ENCODE measurements at places on chromosomes 2 and 18.

DNA sequence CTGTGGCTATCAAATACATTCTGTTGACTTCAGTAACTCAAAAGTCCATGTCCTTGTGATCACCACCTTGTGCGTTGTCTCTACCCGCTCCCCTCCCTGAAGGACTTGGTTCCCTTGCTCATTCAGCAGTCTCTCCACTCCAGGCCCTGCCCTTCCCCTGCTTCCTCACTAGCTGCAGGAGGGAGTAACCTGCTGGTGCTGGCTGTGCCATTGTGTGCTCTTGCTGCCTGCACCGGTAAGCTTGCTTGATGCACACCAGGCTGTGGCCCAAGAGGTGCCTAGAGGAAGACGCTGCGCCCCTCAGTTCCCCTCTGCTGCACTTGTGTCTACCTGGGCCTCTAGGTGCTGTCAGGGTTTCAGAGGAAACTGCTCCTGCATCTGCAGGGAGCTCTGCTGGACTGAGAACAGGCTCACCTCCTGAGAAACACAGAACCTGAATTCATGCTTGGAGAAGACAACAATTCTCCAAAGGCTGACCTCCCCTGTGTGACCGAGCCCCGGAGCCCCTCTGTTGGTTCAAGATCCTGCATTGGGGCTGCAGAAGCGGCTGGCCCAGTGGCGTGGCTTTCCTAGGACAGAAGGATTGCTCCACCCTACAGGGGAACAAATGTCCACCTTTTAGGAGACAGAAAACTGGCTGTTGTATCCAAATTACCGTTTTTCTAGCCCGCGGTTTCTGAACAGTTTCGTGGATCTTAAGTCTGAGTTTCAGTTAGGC lies 33.6 kb downstream of the PTPRM start:
- no peak for DNase-seq

DNA sequence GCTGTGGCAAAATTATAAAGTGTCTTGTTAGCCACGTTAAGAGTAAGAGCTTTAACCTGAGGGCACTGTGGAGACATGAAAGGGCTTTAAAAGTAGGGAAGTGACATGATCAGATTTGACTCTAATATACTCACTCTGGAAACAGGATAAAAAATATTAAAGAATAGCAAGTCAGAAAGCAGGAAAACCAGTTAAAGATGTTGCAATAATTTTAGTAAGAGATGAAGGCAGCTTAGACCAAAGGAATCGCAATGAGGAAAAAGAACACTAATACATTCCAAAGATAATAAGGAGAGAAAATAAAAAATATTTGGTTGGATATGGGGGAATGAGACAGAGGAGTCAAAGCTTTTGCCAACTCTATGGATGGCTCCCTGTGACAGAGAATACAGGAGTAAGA lies 183.8 kb downstream of the DYM start:
- DNase-seq = no peak

DNA sequence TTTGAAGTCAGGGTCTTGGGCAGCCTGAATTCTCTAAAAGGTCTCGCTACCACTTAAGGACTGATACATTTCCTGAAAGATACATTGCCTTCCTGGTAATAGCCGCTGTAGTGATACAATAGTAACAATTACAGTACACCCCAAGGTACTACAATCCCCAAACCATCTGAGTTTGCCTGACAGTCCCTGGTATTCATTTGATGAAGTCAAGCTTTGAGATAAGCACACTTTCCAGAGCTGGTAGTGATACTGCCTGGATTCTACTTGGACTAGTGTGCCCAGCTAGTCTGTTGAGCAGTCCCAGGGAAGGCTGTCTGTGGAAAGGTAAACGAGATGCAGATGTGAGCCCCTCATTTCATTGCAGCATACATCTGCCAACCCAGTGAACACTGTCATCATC lies 24.4 kb upstream of the ITGB6 start:
- DNase-seq = no peak

- DNase-seq = no peak
Measured at GRCh38 chr2:169561364-169561763, 12.3 kb downstream of the FASTKD1 start.

GRCh38 chr2:133993160-133993559 lies 260.7 kb upstream of the MGAT5 start:
- DNase-seq = no peak

DNA sequence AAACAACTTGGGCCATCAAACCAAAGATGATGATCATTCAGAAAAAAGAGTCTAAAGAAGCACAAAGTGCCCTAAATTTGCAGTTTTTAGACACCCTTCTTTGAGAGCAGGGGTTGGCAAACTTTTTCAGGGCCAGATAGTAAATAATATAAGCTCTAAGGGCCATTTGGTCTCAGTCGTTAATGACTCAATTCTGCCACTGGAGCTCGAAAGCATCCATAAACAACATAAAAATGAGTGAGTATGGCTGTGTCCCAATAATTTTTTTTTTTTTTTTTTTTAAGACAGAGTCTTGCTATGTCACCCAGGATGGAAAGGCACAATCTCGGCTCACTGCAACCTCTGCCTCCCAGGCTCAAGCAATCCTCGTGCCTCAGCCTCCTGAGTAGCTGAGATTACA lies 152.3 kb downstream of the DTNB start:
- no peak for DNase-seq

GRCh38 chr2:128436479-128437203 lies 118.0 kb upstream of the HS6ST1 start:
- DNase-seq = no peak

DNA sequence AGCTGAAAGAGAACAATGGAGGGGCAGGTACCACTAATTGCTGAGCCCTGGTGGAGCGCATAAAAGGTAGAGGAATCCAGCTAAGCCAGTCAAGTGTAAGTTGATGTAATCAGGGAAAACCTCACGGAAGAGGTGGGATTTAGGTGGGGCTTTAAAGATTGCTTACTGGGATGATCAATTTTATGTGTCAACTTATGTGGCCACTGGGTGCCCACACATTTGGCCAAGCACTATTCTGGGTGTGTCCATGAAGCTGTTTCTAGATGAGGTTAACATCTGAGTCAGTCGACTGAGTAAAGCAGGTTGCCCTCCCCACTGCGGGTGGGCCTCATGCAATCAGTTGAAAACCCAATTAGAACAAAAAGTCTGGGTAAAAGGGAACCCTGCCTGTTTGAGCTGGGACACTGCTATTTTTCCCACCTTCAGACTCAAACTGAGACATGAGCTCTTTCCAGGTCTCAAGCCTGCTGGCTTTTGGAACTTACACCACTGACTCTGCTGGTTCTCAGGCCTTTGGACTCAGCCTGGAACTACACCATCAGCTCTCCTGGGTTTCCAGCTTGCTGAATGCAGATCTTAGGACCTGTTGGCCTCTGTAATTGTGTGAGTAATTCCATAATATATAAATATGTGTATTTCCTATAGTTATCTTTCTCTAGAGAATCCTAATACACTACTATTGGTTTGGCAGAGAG lies 67.3 kb downstream of the MYO5B start:
- no peak for DNase-seq

- DNase-seq = no peak
Measured at GRCh38 chr2:3460156-3460555, 59.2 kb downstream of the ADI1 start.

DNA sequence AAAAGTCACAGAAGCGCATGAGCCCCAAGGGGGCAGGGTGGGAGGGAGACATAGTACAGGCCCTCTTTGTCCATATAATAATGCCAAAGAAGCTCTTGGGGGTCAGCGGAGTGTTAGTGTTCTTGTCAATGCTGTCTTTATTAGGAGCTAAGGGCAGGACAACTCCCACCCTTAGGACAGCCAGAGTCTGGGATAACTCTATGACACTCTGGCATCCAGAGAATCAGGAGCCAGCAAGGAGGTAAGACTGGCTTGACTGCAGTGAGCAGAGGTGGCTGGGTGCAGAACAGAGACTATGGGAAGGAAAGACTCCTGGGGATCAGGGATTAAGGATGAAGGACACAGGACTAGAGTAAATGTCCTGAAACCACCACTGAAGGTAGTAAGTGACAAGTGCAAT lies 19.0 kb upstream of the HNMT start:
- DNase-seq = no peak

DNA sequence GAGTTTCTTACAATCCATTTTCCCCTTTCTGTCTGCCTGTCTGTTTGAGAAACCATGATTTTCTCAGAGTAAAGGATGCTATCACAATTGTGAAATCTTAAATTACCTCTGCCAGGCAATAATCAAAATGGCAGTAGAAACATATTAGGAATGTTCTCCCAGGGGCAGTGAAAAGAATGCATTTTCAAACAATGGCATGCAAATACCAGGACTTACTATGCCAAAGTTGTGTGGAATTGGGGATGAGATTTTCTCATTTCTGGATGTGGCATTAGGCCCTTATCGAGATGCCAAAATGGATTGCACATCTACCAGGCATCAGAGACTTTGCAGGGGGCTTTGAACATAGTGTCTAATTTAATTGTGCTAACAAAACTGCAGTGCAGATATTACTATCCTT lies 821.4 kb downstream of the RNF144A start:
- no peak for DNase-seq

GRCh38 chr18:8091035-8091434 lies 518.2 kb upstream of the RAB12 start:
- DNase-seq = no peak

DNA sequence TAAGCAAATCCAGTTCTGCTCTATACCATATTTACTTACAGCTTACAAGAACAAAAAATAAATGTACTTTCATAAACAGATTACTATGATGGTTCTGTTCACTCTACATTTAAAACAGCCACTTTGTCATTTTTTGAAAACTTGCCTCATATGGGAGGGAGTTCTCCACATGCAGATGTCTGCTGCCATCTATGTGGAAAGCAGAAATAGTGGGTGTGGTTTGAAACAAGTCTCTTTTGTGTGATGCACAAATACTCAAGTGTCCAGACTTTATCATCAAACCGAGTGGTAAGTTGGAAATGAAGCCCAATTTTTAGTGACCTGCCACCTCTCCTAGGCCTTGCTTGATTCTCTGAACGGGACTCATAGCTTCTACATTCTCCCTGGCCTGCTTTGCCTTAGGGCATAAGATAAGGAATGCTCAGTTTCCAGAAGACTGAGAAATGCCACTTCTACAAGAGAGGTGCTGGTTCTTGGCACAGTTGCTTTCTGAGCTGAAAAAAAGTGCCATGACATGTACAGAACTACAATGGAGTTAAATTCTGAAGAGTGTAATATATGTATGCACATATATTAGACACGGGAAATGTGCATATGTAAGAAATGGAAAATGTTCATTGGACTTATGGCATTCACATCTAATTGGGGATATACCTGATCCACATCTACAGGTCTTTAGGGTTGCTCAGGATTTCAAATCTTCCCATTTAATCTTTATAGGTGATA lies 221.0 kb downstream of the SLC8A1 start:
- DNase-seq = no peak

GRCh38 chr2:2933426-2933825 lies 444.2 kb downstream of the EIPR1 start:
- DNase-seq = no peak

- DNase-seq = no peak
Measured at GRCh38 chr2:182852801-182853200, 13.6 kb downstream of the FRZB start.

GRCh38 chr2:53576166-53576565 lies 191.4 kb upstream of the CHAC2 start:
- DNase-seq = no peak

DNA sequence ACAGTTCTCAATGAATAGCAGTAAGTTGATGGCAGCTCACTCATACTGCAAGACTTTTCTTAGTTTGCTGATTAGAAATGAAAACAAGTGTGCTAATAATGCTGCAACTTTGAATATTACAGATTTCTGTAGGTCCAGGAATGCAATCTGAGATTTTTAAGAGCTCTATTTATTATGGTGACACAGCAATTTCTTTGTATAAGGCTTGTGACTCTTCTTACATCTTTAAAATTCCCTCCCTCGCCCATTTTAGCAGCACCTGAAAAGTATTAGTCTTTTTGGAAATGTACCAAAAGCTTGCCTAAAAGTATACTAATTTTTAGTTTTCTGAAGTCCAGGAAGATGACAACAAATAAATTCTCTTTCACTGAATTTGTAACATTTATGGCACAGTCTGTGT lies 4.4 kb upstream of the HTR2B start:
- no peak for DNase-seq

DNA sequence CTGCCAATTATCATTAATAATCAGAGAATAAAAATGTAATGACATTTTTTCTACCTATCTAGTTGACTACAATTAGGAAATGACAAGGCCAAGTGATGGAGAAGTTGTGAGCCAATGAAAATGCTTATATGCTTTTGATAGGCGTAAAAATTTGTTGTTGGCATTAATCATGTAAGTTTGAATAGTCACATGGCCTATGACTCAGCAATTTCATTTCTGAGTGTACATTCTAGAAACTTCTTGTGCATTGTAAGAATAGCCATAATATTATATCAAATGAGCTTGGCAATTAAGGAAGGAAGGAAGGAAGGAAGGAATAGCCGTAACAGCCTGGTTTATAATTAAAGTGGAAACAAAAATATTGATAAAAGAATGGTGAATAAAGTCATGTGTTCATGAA lies 179.9 kb downstream of the PTH2R start:
- DNase-seq = no peak

DNA sequence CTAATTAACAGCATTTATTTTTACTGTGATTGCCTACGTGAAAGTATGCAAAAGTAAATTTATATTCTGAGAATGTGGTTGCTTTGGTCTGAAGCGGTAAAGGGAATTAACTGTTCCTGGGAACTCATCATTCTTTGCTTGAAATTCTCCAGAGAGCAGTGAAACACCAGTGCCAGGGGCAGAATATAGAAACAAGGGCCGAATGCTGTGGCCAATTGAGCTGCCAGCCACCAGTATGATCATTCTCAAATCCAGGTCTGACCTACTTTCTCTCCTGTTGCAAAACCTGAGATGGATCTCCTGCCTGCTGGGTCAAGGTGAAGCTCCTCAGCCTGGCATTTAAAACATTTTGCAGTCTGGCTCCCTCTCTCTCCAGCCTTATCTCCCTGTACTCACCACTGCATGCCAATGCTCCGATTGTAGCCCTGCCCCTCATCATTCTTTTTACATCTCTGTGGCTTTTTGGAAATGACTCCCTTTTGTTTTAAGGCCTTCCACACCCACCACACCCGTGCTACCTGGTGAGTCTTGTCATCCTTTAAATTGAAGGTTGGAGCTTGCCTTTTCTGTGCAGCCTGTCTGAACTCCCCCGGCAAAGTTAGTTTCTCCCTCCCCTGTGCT lies 94.5 kb upstream of the TMEM178A start:
- no peak for DNase-seq

- no peak for DNase-seq
Measured at GRCh38 chr2:22579341-22579740, 805.6 kb upstream of the KLHL29 start.

DNA sequence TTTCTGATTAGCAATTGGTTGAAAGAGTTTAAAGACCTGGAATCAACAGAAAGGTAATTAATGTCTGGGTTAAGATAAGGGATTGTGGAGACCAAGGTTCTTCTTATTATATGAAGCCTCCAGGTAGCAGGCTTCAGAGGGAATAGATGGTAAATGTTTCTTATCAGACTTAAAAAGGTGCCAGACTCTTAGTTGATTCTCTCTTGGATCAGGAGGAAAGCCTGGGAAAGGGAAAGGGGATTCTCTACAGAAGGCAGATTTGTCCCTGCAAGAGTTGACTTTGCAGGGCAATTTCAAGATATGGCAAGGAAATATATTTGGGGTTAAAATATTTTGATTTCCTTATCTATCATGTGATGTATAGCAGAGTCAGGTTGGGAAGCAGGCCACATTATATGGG lies 153.1 kb upstream of the ARL4C start:
- no peak for DNase-seq

- DNase-seq = no peak
Measured at GRCh38 chr2:118842661-118843482, 4.6 kb downstream of the EN1 start.

Data from breast epithelium (tissue), 4 donors.